Ecto neural progenitor cell (in vitro differentiated cells): ENCODE measurements at places on chromosomes 2 and 18.

- no peak for DNase-seq
These were observed 223.3 kb downstream of the MC4R start for GRCh38 chr18:60149316-60149715.

GRCh38 chr2:100752628-100753333 lies 67.2 kb upstream of the NPAS2 start:
- no peak for DNase-seq

DNA sequence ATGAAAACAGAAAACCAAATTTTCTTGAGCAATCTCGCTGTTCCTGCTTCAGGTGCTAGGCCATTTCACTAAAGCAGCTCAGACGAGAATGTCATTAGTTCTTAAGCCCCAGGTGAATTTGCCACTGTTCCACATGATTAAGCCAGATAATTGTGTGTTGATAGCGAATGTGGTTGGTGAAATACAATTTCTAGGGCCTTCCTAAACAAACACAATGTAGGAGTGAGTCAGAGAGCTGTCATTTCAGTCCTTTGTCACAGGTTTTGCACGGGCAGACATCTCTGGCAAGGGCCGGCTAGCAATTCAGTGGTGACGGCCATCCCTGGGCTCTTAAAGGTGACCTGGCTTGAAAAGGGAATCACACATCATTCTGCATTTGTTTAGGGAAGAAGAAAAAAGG lies 170.7 kb downstream of the TMEM182 start:
- DNase-seq, result no peak

GRCh38 chr2:197307236-197307932 lies 3.2 kb downstream of the ANKRD44 start:
- DNase-seq, result no peak

GRCh38 chr18:78908462-78909260 lies 71.0 kb upstream of the SALL3 start:
- DNase-seq, result no peak

DNA sequence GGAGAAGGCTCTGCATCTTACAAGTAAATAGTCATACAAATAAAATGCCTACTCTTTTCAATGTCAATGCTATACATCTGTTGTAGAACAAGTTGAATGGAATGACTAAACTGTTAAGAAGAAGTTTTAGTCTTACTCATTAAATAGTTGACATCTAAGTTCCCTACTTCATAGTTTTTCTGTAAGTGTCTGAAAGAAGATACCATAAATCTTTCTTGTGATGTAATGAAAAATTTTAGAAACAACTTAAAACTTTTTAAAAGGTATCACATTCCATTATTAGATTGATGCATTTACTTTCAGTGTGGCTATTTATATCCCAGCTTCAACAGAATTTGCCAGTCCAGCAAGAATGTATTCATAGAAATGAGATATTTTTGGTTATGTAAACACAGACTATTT lies 185.2 kb upstream of the EPC2 start:
- DNase-seq, result no peak

- DNase-seq, result no peak
These were observed 31.9 kb upstream of the SLC35G4 start for GRCh38 chr18:11577271-11578112.

DNA sequence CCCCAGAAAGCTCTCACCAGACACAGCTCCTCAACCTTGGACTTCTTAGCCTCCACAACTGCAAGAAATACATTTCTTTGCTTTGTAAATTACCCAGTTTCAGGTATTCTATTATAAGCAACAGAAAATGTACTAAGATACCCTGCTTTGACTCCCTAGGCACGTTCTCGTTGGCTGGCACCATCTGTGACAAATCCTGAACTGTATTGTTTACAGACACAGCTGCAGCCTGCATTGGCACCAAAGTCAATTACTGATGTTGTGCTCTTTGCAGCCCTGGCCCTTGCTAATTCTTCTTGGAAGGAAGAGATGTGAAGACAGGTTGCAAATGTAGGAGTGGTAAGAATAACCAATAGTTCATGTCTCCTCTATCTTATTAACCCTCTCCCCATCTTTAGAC lies 72.7 kb upstream of the FAM136A start:
- DNase-seq, result no peak

GRCh38 chr2:143553261-143553660 lies 424.0 kb downstream of the ARHGAP15 start:
- no peak for DNase-seq

DNA sequence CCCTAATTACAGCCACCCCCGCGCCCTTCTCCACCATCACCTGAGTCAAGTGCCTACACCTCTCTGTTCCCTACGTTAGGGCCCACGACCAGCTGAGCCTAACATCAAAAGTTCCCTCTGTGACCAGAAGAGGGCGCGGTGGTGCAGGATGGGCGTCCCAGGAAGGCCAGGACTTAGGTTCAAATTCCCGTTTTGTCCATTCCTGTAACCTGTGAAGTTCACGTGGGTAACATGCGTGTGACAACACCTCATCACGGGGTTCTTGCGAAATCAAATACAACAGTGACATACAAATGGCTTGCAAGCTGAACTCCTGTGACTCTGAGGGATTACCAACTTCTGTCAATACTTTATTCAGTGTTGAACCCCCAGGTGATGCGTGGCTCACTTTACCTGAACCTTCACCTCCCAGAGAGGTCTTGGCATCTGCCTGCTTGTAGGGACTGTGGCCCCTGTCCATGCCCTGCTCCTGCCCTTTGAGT lies 207.9 kb downstream of the ARL4C start:
- DNase-seq, result peak; percentile 84

- DNase-seq, result no peak
These were observed 11.7 kb upstream of the MSH6 start for GRCh38 chr2:47771211-47771610.

DNA sequence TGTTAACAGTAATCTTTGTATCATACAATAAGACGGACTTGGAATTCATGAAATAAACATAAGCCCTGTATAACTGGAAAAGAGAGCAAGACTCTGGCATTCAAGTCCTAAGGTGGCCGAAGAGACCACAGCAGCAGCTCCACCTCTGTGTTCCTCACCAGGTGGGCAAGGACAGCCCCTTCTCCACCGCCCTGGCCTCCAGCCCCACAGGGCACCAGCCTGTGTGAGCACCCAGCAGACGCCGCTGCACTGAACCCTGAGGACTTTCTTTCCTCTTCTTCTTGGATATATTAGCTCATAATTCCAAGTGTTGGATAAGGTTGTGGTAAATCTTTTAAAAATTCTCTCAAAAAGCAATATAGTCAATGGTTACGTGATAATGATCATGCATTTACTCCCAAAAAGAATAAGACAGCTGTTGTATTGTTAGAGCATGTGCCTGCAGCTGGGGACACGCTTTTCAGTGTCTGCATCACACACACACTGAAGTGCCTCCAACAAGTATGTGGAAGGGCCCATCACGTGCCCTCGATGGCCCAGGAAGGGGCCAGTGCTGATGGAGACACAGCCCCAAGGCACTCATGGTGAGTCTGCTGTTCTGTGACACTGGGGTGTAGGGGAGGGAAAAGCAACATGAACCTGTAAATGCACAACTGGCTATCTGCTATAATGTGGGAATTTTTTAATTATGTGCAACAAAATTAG lies 26.8 kb downstream of the FAM178B start:
- DNase-seq, result no peak

- DNase-seq, result no peak
These were observed 4.0 kb upstream of the SNORC start for GRCh38 chr2:232866104-232866503.

GRCh38 chr2:85405201-85406059 lies 4.7 kb downstream of the CAPG start:
- DNase-seq, result no peak

- no peak for DNase-seq
These were observed 12.0 kb downstream of the ALPG start for GRCh38 chr2:232418466-232419244.

DNA sequence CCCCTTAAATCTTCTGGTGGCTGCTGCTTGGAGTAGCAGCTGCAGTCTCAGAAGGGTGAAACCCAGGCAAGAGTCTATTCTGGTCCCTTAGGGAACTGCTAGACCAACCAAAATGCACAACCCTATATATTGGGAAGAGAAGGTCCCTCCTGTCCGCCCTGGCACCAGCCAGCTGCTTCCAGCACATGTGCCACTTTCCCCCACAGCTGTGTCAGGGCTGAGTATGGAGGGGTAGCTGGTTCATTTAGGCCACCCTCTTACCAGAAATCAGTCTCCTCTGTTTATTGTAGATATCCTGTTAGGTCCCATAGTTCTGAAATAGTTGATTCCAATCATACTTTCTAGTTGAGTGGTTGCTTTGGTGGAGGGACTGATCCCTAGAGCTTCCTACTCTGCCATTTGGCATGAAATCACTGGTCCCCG lies 68.9 kb downstream of the BIRC6 start:
- DNase-seq, result no peak

DNA sequence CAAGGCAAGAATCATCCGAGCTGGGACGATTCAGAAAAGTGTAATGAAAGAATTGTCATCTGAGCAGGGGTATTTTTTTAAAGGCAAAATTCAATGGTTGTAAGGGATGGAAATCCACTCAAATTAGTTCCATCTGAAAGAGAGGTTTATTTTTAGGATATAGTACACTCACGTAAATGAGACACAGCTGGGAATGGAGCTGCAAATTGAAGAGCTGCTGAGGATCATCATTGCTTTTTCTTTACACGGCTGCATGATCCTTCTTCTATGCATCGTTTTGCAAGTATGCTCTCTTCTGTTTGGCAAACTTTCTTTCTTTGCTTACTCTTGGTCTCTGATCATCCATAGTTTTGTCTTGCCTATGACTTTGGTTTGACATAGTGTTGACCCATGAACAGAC lies 27.4 kb upstream of the CUL3 start:
- DNase-seq, result no peak

- no peak for DNase-seq
These were observed 366.1 kb upstream of the MMADHC start for GRCh38 chr2:149953627-149954026.

GRCh38 chr2:171436307-171436706 lies 2.3 kb downstream of the DCAF17 start:
- no peak for DNase-seq

DNA sequence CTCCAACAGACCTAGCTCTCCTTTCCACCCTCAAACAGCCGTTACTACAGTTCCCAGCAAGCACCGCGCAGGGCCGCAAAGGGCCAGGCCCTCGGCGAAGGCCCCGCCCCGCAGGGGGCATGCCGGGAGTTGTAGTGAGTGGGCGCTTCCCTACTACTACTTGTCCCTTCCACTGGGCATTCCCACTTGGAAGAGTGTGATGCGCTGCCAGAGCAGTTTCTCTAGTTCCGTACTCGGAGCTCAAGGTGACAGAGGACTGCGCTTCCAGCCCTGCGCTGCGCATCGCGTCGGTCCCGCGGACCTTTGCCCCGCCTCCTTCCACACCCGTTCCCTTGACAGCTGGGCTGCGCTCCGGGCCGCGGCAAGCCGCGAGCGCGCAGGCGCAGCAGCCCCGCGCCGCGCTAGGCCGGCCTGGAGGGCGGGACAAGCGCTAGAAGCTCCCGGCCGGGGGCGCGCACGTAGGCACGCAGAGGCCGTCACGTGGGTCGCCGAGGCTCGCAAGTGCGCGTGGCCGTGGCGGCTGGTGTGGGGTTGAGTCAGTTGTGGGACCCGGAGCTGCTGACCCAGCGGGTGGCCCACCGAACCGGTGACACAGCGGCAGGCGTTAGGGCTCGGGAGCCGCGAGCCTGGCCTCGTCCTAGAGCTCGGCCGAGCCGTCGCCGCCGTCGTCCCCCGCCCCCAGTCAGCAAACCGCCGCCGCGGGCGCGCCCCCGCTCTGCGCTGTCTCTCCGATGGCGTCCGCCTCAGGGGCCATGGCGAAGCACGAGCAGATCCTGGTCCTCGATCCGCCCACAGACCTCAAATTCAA lies at the start of gene VAPA:
VAPA (plus strand) TSS at position 491 of the 808 bp plus-strand sequence; CDS start at position 732, 241 bp downstream.
- peak; percentile 97 for DNase-seq

GRCh38 chr2:40242315-40242714 lies 209.6 kb downstream of the SLC8A1 start:
- DNase-seq, result no peak

GRCh38 chr18:47968721-47969120 lies 38.3 kb upstream of the SMAD2 start:
- no peak for DNase-seq

DNA sequence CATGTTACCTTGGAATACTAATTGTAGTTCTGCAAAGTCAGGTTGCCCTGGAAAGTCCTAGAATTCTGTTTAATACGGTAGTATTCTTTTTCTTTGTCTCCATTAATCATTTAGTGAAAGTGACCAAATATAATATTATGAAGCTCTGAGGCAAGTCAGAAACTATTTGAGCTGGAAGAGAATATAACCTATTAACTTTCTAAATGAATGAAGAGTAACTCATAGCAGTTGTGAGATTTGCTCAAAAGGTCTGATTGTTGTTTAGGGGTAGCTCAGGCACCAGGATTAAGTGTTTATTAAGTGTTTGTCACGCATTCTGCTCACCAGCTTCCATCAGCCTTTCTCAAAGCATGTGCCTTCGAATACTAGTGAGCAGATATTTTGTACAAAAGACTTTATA lies 46.7 kb upstream of the SERPINE2 start:
- DNase-seq, result no peak

DNA sequence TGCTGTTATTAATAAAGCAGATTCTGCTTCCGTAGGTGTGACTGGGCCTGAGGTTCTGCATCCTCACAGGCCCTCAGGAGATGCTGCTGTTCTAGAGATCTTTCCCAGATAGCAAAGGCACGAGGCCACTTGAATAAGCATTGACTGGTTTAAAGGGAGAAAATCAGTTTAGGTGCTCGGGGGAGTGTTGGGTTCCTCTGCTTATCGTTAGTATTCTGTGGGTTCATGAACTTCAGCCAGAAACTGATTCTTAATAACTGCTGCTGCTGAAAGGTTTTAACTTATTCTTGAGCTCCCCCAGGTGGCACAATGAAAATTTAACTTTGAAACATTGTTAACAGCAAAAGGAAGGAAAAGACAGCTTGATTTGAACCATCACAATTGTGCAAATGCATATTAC lies 56.9 kb downstream of the ITGA6 start:
- no peak for DNase-seq

DNA sequence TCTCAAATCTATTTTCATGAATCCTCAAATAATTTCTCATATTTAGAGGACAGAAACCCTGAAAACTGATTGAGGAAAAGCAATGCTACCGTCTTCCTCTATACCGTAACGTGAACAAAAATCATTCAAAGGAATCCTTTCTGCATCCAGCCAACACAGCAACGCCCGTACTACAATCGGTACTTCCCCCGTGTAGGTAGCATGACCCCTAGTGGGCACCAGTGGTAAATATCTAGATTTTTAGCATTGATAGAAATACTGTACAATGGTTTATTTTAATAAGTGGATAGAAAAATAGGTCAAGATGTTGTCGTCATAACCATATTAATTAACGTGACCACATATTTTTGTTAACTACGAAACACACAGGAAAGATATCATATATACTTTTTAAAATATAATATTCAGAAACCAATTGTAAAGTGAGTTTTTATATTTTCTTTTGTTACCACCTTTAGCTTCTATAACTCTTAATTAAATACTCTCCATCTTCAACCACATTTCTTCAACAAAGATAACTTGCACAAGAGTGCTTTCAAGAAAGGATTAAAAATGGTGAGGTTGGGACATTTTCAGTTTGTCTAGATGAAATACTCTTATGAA lies 194.1 kb downstream of the SS18 start:
- DNase-seq, result no peak
